ENCODE measurements at places on chromosomes 13 and 19.

- DNase-seq: no peak
These were observed 154.3 kb upstream of the VSTM2B start for GRCh38 chr19:29371251-29372090.

DNA sequence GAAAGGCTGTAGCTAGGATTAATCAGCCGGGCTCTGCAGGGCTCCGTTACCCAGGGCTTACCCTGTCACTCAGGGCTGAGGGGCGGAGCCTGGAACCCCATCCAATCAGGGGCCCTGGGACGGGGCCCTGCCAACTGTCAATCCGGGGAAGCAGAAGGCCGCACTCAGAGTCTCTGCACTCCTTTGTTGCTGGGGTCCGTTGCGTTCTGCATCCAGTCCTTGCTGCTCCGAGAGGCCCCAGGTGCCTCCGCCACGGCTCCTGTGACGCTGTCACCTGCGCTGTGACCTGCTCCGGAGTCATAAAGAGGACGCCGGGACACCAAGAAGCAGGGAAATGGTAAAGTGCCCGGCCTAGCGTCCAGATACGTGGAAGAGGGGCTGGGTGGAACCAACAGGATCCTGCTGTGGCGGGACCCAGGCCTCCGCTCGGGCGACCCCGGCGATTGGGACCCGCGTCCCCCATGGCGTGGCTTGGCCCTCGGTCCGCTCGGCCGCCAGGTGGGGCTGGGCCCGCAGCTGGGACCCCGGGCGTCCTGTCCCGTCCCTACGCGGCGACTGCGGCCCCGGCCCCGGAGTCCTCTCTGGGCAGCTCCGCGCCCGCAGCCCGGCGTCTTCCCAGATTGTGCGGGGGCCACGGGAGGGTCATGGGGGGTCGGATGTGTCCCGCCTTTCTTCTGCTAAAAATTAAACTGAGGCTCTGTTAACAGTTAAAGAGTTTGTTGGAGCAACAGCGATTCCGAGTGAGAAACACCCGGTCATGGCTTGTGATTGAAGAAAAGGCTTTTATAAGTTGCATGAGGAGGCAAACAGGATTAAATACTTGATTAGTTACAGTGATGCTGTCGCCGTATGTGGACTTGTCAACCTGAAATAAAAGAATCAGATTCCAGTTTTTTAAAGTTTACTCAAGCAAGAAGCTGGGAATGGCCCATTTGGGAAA is at the start of gene ZNF491:
ZNF491 (plus strand) TSS at position 133 of the 940 bp plus-strand sequence. CDS start 7,431 bp downstream, outside the sequence.
- DNase-seq: peak; percentile 92

DNA sequence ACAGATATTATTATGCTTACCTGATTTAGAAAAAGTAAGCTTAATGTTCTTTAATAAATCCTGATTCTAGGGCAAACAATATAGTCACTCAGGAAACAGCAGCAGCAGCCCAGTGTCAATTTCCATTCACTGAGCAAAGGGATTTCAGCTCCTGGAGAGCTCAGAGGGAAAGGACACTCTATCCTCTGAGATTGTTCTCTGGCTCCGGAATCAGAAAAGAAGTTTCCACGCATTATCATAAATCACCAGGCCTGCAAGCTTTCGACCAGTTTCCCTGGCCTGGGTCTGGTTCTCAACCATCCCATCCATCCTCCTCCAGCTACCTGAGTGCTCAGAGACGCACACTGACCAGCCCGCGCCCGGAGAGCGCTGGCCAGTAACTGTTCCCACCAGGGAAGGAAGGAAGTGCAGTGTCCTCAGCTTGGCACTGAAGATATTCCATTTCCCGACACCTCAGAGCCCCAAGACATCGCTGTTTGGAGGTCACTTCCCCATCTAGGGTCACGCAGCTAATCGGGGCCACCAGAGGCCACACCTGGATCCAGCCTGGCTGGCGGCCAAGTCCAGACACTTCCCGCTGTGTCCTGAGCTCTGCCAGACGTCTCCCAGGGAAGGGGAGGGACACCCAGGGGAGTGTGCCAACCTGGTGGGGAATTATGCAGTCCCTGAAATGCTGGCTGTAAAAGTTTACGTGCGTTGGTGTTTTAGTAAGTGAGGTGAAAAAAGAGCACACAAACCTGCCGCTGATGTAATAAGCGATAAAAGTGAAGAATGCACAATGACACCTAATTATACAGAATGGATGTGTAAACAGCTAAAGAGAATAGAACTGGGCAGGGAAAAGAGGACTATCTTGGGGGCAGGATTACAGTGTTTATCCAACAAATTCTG is 29.1 kb downstream of the EPS15L1 start:
- DNase-seq: peak; percentile 15

DNA sequence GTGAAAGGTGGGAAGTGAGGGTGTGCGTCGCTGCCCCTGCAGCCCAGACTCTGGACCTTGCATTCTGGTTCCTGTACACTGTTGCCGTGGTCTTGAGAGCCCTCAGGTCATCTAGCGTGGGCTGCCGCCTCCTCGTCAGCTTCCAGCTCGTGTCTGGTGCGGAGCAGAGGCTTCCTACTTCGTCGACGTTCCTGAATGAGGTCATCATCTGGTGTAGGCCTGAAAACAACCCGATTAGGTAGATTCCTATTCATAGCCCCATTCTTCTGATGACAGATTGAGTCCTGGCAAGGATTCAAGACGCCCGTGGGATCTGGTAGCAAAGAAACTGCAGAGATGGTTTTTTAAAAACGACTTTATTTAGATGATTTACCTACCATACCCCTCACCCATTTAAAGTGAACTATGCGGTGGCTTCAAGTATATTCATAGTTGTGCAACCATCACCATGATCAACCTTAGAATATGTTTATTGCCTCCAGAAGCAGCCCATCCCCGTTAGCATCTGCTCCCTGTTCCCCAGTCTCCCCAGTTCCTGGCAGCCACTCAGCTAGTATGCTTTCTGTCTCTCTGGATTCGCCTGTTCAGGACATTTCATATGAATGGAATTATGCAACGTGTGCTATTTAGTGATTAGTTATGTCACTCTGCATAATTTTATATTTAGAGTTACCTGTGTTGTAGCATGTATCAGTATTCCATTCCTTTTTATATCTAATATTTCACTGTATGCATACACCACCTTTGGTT is 13.8 kb downstream of the NAXD start:
- no peak for DNase-seq

GRCh38 chr19:33064458-33064791 is 263 bp downstream of the RHPN2 start:
- DNase-seq: no peak

DNA sequence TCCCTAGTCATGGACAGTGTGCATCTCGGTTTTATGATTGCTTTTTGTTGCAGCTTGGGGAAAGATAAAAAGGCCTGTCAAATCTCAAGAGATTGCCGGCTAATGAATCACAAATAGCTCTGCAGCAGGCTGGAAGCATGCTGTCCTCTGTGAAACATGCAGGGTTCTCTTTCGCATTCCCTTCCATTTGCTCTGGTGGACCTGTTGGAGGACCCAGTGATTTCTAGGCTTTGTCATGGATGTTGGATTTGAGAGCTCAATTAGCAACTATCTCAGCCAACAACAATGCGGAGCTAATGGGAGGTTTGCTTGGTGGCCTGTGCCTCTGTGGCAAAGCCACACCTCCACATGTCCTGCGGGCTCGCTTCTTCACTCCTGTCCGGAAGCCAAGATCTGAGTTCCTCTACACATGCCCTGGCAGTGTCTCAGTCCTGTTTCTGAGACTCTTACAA is 418.1 kb upstream of the ARGLU1 start:
- DNase-seq: no peak

DNA sequence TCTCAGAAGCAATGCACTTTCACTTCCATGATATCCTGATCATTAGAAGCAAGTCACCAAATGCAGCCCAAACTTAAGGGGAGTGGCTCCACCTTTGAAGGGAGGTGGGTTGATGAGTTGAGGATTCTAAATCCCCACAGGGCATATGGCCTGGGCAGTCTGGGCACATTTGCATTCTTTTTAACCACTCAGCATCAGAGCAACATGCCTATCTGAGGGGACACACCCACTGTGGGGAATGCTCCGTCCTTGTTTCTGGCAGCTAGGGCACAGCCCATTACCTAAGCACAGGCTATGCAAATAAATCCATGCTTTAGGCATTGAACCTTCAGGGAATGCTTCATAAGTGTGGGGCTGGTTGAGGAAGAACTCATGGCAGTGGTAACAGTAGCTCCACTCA is 12.3 kb upstream of the SACS start:
- DNase-seq: no peak

GRCh38 chr13:79895416-79895815 is 414.5 kb downstream of the NDFIP2 start:
- DNase-seq: no peak

- no peak for DNase-seq
These were observed 201.4 kb downstream of the FOXO1 start for GRCh38 chr13:40465015-40465390.

All from DMS79 (cell line).